CD4-positive, alpha-beta T cell (primary cell): ENCODE measurements at places on chromosomes 12 and 14.

- no peak for DNase-seq
These were observed 48.6 kb upstream of the PCNX1 start for GRCh38 chr14:70858641-70859040.

DNA sequence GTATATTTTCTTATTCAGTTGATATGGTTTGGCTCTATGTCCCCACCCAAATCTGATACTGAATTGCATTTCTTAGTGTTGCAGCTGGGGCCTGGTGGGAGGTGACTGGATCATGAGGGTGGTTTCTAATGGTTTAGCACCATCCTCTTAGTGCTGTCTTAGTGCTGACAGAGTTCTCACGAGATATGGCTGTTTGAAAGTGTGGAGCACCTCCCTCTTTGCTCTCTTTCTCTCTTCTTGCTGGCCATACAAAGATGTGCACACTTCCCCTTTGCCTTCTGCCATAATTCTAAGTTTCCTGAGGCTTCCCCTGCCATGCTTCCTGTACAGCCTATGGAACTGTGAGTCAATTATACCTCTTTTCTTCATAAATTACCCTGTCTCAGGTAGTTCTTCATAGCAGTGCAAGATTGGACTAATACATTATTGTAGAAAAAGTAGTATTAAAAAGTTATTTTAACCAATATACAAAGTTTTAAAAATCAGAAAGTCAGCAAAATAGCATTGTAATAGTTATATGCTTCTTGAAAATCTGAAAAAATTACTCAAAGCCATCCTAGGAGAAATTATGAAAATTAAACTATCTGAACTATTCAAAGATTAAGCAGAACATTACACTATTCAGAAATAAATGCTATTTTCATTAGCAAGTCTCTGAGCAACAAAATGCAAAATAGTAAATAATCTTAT lies 84.1 kb downstream of the PPP1R12A start:
- no peak for DNase-seq

- DNase-seq, result no peak
These were observed 1485.4 kb upstream of the TMEM132C start for GRCh38 chr12:126781593-126781992.

DNA sequence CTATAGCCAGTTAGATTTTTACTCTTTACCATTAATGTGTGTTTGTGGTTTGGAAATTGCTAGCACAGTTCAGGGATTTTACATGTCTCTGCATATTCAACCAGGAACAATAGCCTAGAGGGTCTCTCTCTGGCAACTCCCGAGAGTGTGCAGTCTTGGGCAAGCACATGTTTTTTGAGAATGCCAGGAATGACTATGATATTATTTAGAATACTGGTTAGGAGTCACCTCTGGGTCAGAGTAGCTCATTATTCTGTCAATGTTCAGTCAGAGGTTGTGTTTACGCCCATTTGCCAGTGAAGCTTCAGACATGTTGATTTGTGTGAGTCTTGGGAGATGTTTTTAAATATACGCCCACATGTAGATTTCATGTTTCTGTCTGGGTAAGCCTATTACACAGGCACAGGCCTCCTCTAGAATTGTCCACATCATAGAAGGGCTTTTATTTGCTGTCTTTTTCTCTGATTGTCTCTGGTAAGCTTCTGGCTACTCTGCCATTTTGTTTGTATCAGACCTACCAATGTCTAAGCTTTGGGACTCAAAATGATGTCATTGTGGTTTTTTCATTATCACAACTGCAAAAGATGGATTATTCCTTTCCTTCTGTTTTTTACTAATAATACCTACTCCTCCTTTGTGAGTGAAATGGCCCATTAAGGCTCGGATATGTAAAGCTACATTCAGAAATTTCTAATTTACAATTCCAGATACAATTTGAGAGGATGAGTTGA lies 203.1 kb upstream of the PPFIA2 start:
- DNase-seq, result no peak

DNA sequence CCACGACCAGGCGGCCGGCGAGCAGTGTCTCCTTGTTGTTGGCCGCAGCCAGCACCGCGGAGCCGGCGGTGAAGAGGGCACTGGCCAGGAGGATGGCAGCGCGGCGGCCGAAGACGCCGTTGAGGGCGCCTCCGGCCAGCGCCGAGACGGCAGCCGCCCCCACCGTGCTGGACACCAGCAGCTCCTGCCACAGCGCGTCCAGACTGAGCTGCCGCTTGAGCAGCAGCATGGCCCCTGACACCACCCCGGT lies 691 bp downstream of the SLC2A13 start:
- DNase-seq, result no peak
